ENCODE measurements at places on chromosomes 7 and 10.

DNA sequence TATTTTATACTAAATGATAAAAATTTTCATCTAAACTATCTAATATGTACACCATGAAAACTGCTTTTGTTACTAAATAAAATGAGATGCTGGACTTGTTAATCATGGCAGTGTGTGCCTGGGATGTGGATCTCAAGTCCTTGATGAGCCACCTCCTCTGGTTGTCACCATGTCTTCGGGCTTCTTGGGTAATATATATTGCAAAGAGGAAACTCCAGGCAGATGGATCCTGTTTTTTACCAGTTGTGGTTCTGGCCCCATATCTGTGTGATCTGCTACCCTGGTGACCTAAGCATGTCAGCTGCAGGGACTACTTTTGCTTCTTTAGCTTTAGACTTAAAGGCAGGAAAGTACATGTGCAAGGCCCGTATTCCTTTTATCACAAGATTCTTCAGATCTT lies 46.2 kb downstream of the TMEM60 start:
- DNase-seq, result no peak

DNA sequence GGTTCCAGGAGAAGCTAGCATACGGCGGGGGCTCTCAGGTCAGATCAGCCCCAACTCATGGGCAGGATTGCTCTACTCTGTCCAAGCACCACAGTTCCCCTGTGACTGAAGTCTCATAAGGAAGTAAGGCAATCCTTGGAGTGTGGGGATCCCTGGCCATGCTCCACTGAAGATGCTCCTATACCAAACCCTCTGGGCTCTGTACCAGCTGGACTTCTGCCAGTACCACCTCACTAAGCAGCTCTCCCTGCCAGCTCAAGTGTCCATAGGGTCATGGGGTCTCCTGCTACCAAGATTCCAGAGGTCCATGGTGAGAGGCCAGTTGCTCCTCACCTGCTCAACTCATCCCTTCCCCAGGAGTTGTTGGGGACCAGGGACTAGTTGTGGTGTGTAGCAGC lies 355.7 kb upstream of the STEAP1 start:
- DNase-seq, result no peak

GRCh38 chr7:98495200-98495955 lies 94.5 kb upstream of the BAIAP2L1 start:
- no peak for DNase-seq

- DNase-seq, result no peak
Observed at GRCh38 chr10:64873088-64873487, 1351.9 kb downstream of the REEP3 start.

DNA sequence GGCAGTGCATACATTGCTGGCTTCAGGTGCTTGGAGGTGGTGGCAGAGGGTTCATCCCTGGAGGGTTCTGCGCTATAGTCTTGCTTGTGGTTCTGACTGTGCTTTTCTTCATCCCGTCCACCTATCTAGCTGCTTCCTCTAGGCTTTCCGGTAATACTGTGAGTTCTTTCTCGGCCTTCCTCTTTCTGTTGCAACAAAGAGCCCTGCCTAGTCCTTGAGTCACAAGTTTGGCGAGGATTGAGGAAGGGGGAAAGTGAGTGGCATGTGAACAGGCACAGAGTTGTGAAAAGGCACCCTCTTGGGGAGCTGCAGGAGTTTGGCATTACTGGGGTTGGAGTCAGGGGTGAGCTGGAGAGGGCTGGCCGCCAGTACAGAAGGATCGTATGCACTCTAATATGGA lies 123.0 kb downstream of the SH2D4B start:
- no peak for DNase-seq

DNA sequence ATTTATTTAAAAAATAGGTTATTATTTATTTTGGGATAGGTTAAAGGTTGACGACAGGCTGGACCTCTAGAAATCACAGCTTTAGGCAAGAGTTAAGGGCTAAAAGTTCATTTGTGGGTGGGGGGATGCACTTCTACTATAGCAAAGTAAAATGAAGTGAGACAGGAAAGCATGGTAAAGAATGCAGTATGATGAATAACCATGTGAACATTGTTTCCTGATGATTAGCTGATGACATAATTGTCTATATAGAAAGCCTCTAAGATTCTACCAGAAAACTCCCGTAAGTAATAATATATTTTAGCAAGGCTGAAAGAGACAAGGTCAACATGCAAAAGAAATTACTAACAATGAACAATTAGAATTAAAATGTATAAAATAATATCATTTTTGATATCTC lies 25.7 kb upstream of the PRSS37 start:
- DNase-seq, result no peak

DNA sequence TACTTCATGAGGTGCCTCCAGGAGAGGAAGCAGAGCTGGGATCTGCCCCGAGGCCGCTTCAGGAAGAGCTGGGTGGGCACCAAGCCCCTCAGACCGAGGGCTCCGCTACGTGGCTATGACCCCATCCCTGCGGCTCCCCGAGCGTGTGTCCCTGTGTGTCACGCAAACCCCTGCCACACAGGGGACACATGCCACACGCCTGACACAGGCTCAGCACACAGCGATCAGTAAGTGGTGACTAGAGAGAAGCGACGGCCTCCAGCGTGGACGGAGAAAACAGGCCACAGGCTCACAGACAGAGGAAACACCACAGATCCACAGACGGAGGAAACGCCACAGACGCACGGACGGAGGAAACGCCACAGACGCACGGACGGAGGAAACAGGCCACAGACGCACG lies 18.5 kb downstream of the DIP2C start:
- no peak for DNase-seq

- no peak for DNase-seq
Observed at GRCh38 chr10:110138197-110138812, 69.1 kb upstream of the MXI1 start.

GRCh38 chr10:112988839-112989406 lies 38.9 kb downstream of the TCF7L2 start:
- DNase-seq, result no peak
